Naive thymus-derived CD8-positive, alpha-beta T cell (primary cell): ENCODE measurements at places on chromosomes 12 and 14. TPM values are rescaled to one million over a fixed set of nuclear protein-coding genes. Genes with fewer than 3 reads are reported as not detected.

Gene TAS2R19
- 3.9 TPM for total RNA-seq

DNA sequence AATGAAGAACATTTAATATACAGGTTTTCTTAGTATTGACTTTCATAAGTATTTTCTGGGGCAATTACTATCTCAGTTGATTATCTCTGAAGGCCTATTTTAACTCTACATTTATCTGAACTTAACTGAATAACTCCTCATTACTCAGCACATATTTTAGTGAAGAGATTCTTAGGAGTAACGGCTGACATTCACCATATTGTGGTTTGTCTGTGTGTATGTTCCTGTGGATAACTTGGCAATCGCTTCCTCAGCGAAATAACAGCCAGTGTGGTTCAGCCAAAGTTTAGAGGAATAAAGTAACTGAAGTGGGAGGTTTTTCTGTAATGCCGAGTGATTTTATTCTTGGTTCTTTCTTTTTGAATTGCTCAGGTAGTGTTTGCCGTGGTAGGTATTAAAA, 168.0 kb downstream of the RAD51B start:
- no peak for DNase-seq

DNA sequence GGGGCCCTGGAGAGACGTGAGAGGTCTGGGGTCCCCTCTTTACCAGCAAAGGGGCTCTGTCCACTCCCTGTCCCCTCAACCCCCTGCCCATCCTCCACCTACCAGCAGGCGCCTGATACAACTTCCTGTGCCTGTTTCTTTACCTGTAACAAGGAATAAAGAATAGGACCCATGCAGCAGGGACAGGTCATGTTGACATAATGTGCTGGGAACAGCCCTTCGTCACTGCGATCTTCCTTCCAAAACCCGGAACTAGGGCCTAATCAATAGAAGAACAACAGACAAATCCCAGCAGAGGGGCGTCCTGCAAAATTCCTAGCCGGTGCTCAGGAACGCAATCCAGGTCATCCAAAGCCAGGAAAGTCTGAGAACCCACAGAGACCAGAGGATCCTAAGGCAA, 32.1 kb downstream of the SCARB1 start:
- no peak for DNase-seq

- DNase-seq = no peak
Measured at GRCh38 chr12:109500406-109501185, 23.2 kb downstream of the UBE3B start.

Gene GLIPR1L1
- not detected for total RNA-seq

DNA sequence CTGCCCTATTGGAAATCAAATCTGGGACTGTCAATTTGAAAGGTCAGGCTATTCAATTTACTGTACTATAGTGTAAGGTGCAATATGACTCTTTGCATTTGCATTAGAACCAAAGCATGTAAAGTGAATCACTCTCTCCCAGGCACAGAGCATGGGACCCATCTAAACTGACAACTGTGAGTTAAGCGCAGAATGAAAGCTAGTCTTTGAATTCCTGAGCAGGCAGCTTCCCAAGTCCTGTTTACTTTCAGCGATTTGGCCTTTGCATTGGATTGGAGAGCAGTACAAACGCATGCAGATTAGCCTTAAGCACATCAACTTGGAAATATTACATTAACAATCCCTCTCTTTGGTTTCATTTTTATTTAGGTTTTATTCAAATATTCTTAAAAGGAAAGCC, 74.6 kb downstream of the RERG start:
- no peak for DNase-seq

GRCh38 chr14:77142005-77142800, 612 bp upstream of the ZDHHC22 start:
- DNase-seq = no peak

GRCh38 chr14:60514741-60515491, 6.0 kb downstream of the SIX6 start:
- DNase-seq = no peak

DNA sequence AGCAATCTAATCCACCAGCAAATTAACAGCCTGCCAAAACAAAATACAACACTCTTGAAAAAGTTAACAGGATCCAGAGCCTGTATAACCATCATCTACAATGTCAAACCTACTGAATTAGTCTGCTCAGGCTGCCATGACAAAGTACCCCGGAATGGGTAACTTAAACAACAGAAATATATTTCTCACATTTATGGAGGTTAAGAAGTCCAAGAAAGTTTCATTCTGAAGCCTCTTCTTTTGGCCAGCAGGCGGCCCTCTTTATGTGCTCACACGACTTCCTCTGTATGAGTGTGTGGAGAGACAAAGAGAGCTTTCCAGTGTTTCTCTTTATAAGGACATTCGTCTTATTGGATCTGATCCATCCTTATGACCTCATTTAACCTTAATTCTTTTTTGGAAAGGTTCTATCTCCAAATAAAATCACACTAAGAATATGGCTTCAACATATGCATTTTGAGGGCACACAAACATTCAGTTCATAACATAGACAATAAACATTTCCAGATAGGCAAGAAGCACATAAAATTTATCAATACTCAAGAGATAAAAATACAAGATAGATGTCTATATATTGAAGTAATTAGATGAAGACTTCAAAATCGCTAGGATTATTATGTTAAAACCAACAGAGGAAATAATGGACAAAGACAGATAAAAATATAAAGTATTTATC, 5.9 kb upstream of the RERG start:
- no peak for DNase-seq

Gene SERPINA9
- total RNA-seq = not detected

Gene CLEC7A
- not detected for total RNA-seq

DNA sequence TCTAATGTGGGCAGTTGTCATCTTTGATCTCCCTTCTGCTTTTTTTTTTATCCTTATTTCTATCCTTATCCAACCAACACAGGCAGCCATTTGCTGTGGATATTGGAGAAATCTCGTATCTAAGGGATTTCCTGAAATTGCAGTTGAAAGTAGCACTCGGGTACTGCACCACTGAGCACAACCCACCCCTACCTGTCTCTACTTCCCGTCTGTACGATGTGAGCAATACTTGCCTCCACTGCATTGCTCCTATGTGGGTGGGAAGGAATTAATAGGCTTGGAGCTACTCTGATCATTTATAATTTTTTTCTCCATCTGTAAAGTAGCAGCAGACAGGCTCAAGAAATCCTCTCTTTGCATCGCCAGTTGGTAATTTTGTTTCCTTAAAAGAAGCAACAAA, 300.4 kb downstream of the SNAPC1 start:
- DNase-seq = no peak
